ENCODE measurements at places on chromosomes 7 and 10.

DNA sequence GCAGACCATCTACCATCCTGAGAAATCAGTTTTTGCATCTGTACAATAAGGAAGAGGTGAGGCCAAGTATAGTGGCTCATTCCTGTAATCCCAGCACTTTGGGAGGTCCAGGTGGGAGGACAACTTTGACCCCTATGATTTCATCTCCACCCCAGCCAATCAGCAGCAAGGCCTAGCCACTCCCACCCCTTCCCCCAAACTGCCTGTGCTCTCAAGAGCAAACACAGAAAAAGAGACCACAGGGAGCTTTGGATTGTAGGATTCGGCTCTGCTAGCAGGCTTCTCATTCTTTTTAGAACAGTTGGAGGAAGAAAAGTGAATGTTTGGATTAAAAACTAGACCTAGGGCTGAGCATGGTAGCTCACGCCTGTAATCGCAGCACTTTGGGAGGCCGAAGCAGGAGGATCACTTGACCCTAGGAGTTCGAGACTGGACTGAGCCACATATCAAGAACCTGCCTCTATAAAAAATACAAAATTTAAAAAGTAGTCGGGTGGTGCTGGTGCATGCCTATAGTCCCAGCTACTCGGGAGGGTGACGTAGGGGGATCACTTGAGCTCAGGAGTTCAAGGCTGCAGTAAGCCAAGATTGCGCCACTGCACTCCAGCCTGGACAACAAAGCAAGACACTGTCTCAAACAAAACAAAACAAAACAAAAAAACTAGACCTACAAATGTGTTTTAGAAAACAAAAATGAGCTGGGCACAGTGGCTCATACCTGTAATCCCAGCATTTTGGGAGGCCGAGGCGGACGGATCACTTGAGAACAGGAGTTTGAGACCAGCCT lies 25.1 kb upstream of the PROSER2 start:
- no peak for DNase-seq

DNA sequence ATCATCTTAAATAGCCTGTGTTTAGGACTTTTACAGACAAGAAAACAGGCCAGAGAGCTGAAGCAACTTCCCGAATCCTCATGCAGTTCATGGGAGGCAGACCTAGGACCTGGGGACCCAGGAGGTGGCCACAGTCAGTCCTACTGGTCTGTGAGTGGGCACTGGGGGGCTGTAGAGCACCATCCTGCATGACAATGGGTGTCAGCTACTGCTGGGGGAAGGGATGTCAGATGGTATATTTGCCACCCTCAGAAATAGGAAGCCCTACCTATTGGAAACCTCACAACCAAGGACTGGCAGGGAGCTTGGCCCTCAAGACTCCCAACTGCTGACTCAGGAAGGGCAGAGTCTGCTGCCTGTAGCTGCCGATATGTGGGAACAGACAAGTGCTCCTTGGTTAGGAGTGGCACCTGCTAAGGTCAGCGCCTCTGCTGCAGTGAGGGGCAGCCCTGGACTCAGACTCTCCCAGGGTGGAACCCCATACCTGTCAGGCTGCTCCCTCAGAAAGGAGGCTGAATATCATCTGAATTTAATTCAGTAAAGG lies 29.7 kb downstream of the OGDH start:
- no peak for DNase-seq

GRCh38 chr7:133036289-133036688 lies 45.6 kb downstream of the CHCHD3 start:
- no peak for DNase-seq

DNA sequence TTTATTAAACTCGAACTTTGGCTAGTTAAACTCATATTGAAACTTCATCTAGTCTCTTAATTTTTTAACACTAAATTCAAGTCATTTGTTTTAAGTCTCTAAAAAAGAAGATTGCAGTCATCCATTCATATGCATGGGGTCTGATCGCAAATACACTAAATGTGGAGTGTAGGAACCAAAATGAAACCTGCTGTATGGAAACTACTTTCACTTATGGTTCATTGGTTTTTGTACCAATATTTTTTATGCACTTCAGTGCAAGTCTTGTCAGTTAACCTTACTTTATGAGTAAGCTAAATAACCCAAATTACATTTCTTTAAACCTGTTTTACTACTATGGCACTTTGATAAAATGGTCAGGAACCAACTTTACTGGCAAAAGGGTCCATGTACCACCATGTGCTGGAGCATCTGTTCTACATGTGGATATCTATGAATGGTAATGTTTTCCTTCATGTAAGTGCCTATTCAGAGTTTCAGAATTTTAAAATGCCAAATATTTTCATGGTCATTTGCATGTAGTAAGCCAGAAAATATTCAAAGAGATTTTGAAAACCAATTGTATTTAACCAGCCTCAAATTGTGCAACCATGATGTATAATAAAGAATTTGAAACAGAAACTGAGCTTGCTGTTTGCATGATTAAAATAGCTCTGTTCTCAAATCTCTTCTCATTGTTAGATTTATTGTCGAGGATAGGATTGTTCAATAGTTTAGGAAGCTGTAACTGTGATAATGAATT lies 7.6 kb upstream of the SUPV3L1 start:
- peak; percentile 87 for DNase-seq

DNA sequence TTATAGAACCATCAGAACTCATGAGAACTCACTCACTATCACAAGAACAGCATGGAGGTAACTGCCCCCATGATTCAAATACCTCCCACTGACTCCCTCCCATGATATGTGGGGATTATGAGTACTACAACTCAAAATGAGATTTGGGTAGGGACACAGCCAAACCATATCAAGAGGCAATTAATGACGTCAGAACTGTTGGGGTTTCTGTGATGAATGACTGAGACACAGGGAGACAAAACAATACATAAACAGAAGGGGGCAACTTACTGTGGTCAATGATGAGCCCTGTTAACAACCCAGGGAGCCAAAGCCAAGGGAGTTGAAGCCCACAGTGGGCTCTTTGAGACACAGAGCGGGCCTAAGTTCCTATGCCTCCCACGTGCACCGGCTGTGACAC lies 171.3 kb upstream of the GHITM start:
- no peak for DNase-seq

- DNase-seq, result no peak
These were observed 170.3 kb upstream of the PODXL start for GRCh38 chr7:131726686-131727085.

- peak; percentile 78 for DNase-seq
These were observed 14.8 kb downstream of the DPCD start for GRCh38 chr10:101602761-101603398.
